NB4 (cell line): ENCODE measurements at places on chromosomes 5 and 9.

DNA sequence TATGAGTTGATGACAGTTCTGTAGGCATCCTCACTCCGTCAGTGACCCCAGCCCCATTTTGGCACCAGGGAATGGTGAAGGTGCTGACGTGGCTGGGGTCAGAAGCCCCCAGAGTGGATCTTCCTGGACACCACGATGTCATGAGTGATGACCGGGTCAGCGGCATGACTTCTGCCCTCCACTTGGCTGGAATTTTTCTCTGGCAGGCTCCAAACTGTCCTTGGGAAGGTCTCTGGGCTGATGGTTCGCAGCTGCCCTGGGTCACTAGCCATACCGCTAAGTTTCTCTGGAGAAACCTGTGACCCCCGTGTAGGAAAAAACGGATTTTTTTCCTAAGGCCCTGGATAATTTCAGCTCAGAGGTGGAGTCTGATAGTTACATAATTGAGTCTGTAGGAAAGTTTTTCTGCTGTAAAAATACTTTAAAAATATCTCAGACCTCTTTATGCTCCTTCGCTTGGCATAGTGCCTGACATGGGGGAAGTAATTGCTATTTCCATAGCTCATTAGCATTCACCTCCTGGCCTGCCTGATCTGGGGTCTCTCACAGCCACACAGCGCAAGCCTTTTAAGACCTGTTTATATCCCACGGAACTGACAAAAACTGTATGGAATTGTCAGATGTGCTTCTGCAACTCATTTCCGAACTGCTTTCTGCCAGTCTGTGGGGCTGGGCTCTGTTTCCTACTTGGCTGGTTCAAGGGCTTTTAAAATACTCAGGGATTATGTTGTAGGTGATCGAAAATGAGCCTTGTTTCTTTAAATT is 69.2 kb downstream of the ANGPTL2 start:
- DNase-seq: no peak

GRCh38 chr5:157342822-157343402 is 77.0 kb downstream of the CYFIP2 start:
- DNase-seq: peak; percentile 32

DNA sequence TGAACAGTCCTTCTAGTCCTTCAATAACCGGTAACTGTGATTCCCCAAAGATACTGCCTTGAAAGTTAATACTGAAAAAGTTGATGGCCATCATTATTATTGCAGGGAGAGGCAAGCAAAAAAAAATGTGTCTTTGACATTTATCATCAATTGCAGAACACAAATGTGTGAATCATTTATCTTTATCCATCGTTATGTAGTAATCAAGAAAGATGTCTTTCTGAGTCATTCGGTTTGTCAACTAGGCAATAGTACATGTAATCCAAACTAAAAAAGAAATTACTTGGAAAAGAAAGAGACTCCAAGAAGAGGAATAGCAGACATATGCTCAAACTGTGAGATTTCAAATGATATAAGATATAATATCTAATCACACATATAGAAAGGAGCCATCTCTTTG is 473.0 kb downstream of the CETN3 start:
- DNase-seq: no peak

DNA sequence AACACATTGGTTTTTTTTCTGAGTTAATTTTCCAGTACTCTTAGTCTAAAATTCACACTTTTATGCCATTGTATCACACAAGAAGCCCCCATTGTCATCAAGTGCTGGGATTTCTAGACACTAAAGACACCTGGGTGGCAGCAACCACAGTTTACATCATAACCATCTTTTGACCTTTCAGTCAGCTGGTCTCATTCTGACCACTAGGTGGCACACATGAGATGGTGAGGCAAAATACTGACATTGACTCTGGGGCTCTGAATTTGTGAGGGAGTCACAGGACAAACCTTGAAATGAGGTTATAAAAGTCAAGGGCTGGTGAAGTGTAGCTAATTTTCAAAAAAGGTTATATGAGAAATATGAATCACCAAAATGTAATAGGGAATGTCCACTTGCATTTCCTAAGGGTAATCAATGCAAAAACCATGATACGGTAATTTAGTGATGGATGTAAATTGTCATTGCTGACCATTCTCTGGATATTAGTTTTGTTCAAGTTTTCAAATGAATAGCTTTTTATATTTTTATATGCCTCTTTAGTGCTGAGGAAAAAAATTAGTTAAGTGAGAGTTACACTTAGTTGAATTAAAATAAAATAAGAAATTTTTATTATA is 229.4 kb downstream of the DMAC1 start:
- peak; percentile 77 for DNase-seq
